ENCODE measurements at places on chromosomes 2 and 18. TPM values are rescaled to one million over a fixed set of nuclear protein-coding genes. Genes with fewer than 3 reads are reported as not detected.

SRD5A2 gene
- total RNA-seq = not detected

DYNAP gene
- not detected for total RNA-seq

IL1B gene
- 23.6 TPM for total RNA-seq

SPATA3 gene
- not detected for total RNA-seq

SIX2 gene
- total RNA-seq = 3.6 TPM

STAT4 gene
- 3.5 TPM for total RNA-seq

SFXN5 gene
- 19.5 TPM for total RNA-seq
